Esophagus mucosa (tissue), 1 donor: ENCODE measurements at places on chromosomes 2 and 18.

GRCh38 chr2:152067823-152068222 lies 31.0 kb downstream of the CACNB4 start:
- peak; percentile 77 for ATAC-seq

- no peak for ATAC-seq
Measured at GRCh38 chr2:144546933-144547332, 27.0 kb upstream of the ZEB2 start.

DNA sequence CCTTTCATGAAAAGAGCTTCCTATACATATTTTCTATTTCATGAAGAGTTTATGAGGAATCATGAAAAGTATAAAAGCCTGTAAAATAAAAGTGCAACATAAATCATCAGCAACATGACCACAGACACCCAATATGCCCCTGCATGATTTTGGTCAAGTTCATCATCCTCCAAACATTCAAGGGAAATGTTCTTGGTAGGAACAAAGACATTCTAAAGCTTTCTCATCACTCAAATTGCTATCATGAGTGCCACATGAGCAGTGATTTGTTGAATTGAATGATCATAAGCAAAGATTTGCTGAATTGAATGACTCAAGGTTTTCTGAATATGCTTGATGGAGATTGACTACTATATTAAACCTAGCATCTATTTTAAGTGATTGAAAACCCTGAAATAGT lies 172.2 kb downstream of the MBD2 start:
- no peak for ATAC-seq

DNA sequence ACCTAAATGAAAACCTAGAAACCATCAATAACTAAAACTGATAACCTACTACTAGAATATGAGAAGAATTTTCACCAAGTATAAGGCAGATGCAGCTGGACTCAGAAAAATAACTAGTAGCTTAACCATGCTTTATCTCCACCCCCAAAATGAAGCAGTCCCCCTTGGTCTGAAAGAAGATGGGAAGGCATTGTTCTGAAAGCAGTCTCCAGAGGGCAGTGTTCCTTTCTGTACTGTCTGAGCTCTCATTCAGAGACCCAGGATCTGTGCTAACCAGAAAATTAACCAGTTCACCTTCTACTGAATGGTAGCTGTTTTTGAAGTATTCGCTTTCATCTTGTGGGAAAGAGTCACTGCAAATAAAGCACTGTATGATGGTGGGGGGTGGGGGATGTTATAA lies 273.0 kb downstream of the PDE11A start:
- peak; percentile 39 for ATAC-seq

DNA sequence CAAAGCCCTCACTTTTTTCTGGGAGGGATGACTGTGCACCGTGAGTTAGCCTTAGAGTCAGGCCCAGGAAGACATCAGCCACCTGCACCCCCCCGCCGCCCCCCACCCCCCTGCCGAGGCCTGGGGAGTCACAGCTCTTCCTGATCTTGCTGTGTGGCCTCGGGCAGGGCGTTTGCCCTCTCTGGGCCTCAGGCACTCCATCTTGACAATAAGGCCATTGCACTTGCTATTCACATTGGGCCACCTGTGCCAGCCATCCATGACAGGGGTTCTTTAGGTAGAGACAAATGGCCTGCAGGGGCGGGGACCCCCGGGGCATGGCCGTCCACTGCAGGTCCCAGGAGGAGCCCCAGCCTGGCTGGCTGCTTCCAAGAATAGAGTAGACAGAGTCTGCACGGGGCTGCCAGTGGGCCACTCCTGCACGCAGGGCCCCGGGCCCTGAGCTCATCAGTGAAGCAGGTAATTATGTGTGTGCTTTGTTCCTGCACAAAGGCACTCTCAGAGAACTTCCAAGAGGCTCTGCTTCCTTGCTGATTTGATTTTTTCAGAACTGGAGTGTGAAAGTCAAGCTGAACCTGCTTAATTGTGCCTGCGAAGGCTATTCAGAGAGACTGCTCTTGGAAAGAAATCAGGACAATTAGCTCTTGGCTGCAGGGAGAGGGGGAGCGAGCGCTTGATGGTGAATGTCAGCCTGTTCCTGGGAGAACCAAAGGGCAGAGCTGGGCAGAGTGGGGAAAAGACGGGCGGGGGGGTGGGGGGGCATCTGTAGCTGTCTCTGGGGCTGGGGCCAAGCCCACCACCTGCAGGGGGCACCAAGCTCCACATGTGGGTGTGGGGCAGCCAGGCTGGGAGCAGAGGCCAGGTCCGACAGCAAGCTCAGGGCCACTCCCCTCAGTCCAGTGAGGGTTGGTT lies 40.3 kb downstream of the RRM2 start:
- ATAC-seq: no peak

DNA sequence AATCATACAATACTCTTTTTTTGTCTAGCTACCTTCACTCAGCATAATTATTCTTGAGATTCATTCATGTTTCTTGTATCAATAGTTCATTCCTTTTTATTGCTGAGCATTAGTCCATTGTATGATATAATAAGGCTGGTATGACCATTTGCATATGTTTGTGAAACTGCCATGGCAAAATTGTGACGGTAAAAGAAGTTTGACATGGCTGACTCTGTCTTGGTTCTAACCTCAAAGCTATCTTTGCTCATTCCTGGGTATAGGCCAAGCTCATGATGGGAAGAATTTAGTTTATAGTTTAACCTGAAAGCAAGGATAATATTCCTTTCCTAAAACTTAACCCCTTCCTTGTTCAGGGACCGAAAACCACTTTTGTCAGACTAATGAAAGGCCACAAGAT lies 46.4 kb downstream of the COMMD1 start:
- ATAC-seq: no peak

GRCh38 chr2:196657333-196657732 lies 17.8 kb downstream of the CCDC150 start:
- no peak for ATAC-seq

DNA sequence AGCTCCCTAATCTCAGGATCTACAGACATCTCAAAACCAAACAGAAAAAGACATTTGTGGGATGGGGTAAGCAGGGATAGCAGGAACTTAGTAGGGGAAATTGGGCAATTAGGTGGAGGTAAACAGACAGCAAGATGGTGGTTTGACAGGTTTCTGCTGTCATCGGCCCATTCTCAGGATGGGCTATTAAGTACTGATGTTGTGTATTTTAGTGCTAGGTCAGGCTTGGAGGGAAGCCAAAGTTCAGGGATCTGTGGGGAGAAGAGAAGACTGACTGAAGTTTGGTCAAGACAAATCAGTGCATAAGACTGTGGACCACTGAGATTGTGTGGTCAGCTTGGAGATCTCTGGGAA lies 96.8 kb upstream of the THUMPD2 start:
- peak; percentile 41 for ATAC-seq

GRCh38 chr2:37471994-37472393 lies 127.6 kb downstream of the QPCT start:
- no peak for ATAC-seq

DNA sequence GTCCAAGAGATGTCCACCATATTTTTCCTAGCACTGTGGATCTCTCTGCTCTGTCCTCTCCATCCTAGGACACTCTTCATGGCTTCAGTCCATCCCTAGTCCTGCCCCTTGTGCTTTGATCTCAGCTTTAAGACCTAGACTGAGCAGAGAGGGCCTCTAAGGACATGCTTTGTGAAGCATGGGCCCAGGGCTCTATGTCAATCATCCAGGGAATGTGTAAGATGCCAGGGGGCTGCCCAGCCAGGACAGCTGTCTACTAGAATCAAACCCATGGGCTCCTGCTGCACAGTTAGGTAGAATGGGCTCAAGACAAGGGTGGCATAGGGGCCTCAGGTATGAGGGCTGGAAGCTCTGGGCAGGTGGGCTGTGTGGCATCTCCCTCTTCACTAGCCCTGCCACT lies 24.9 kb downstream of the TET3 start:
- no peak for ATAC-seq

DNA sequence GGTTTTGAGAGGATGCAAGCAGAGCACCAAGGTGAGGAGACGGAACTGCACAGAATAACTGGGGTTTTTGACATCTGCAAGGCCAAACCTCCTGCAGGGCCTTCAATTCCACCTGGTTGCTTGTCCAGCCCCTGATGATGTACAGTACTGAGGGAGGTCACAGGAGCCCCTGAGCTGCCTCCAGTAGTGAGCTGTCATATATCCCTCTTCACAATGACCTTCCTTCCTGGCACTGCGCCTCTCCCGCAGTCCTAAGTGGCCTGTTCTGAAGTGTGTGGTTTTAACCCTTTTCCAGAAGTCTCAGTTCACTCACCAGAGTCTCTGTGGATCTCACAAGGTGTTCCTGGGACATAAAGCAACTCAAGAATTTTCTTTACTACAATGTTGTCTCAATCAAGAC lies 45.3 kb downstream of the LRRTM1 start:
- ATAC-seq: no peak

DNA sequence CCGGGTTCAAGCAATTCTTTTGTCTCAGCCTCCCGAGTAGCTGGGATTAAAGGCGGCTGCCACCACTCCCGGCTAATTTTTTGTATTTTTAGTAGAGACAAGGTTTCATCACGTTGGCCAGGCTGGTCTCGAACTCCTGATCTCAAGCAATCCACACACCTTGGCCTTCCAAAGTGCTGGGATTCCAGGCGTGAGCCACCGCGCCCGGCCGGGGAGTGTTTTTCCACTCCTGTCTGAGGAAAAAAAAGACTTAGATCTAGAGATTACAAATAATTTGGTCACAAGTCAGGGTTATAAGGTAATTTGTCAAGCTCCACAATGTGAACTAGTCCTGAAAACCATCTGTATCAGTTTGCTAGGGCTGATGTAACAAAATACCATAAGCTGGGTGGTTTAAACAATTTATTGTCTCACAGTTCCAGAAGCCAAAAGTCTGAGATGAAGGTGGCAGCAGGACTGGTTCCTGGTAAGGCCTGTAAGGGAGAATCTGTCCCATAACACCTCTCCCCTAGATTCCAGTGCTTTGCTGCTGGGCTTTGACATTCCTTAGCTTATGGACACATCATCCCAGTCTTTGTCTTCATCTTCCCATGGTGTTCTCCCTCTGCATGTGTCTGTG lies 40.7 kb upstream of the SP3 start:
- no peak for ATAC-seq

DNA sequence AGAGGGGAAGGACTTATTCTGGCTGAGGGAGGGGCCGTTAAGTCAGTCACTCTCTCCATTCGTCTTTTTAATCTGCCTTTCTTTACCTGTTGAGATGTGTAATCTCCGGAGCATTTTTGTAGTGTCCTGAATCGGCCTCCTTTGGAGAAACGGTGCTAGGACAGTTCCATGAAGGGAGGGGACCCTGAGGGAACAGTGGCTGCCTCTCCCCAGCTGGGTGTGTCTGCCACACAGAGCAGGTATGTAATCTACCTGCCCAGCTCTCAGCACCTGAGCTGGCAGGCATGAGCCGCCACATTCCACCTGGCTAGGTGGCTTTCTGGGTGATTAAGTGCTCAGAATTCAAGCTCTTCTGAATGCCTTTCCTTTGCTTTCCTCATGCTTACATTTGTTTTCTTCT lies 131.2 kb downstream of the WDSUB1 start:
- peak; percentile 86 for ATAC-seq

DNA sequence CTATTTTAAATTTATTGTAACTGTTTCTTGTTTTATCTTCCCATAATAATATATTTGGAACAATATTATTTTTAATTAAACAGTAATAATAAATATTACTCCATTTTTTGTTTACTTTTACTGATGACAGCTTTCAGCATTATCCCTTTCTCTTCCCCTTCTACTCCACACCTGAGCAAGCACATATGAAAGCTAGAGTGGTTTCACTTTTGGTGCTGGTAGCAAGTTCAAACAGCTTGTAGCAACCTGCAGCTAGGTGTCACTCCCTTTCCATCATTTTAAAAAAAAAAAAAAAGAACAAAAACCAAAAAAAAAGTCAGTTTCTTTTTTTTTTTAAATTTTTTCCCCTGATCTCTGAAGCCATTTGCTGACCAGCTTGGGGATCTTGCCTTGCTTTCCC lies 801.8 kb downstream of the CCDC85A start:
- no peak for ATAC-seq

DNA sequence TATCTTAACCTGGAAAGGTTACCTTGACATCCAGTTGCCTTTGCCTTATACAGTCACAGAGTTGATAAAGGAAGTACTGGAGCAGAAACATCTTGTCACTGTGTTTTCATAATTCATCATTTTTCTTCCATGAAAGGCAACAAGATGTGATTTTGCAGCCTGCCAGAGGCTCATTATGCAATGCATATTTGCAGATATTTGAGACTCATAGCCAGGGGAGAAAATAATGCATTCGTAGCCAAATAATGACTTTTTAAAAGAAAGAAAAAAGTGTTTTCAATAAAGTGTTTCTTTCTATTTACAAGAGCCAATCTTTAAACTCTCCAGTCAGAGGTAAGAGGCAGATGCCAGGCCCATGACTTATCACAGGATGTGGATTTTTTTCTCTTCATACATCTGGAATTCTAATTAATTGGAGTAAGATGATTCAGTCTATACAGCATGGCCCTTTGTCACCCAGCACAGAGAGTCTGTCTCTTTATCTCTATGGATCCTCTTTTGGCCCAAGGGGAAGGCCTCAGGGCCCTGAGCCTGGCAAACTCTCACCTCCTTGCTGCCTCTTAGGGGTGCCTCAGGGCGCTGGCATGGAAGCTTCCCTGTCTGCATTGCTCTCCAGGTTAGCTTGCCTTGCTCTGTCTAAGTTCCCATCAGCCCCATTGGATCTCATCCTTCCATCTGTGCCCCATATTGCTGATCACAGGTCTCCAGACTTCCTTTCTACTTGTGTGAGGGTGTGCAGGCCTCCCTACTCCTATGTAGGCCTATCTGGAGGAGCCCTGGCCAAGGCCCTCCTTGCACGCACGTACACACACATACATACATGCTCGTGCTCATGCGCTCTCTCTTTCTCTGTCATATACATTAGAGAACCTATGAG lies 247.7 kb downstream of the TPGS2 start:
- ATAC-seq: no peak

- ATAC-seq: peak; percentile 24
Measured at GRCh38 chr2:37625156-37625555, 46.3 kb downstream of the CDC42EP3 start.

DNA sequence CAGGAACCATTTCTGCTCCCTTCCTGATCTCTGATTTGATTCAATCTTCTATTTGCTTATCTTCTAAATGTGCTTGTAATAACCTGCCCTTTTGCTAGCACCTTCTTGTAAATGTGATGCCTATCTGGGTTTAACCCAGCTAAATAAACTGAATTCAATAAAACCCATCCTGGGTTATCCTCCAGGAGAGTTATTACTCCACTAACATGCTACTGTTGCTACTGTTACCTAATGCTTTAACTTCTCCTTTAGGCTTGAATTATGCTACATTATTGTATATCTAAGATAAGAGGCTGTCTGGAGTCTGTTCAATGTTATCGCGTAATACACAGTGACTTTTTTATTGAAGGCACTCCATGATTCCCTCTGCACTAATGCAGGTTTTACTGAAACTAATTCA lies 206.5 kb upstream of the CTAGE1 start:
- ATAC-seq: no peak
